ENCODE measurements at places on chromosomes 5 and 9.
A peak's percentile ranks its signal among the peaks of the same experiment; 100 is the strongest.

DNA sequence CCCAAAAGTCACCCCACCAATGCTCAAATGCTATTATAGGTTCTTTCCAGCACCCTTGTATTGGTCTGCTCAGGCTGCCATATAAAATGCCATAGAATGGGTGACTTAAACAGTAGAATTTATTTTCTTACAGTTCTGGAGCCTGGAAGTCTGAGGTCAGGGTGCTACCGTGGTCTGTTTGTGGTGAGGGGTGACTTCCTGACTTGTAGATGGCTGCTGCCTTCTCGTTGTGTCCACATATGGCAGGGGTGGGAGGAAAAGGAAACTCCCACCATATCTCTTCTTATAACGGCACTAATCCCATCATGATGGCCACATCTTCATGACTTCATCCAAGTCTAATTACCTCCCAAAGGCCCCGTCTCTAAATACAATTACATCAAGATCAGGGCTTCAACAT lies 257.8 kb upstream of the TARS1 start:
- DNase-seq, result no peak

- DNase-seq, result peak; percentile 27
Measured at GRCh38 chr5:6820851-6821479, 107.7 kb downstream of the TENT4A start.

GRCh38 chr5:75509956-75510355 lies 1.5 kb downstream of the CERT1 start:
- no peak for DNase-seq

GRCh38 chr5:41940641-41941040 lies 15.6 kb downstream of the FBXO4 start:
- DNase-seq, result no peak

DNA sequence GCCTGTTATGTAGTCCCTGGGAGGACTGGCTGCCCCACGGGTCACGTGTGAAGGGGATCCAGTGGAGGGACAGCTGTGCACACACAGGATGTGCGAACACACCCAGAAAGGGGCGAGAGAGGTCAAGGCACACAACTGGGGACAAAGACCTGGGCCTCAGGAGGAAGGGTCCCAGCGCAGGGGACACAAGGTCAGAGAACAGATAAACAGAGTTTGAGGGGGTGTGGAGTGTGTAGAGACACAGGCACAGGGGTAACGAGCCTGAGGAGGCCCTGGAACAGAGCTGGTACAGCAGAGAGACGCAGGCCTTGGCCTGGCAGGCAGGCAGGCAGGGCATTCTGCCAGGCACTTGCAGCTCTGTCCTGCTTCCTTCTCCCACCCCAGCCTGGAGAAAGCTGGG lies 14.8 kb upstream of the PSMD5 start:
- no peak for DNase-seq
